Stimulated activated effector memory CD8-positive, alpha-beta T cell treated with anti-CD3 and anti-CD28 coated beads, Interleukin-12 subunit alpha, Interleukin-12 subunit beta, amount 100 ng/mL, for 72 hours (primary cell): ENCODE measurements at places on chromosomes 1 and 21.

GRCh38 chr1:36722871-36723270, 240.2 kb upstream of the CSF3R start:
- DNase-seq: no peak

GRCh38 chr1:156704166-156704711, 1.1 kb downstream of the CRABP2 start:
- no peak for DNase-seq

DNA sequence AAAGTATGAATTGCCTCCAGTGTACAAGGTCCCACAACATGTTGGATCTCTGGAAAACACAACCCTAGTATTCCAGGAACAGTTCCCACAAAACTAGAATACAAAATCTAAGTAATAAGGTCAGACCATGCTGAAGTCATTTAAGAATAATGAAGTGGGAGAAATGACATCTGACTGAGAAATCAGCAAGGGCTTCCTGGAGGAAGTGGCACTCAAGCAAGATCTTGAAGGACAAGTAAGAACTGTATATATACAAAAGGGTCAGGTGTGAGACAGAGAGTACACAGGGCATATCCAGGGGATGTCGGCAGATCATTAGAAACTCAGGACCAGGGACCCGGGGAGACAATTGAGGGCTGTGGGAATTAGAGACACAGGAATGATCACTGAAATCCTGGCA, 18.7 kb downstream of the MIS18A start:
- DNase-seq: no peak

- DNase-seq: no peak
These were observed 727.6 kb upstream of the CHRM3 start for GRCh38 chr1:238658763-238659162.

DNA sequence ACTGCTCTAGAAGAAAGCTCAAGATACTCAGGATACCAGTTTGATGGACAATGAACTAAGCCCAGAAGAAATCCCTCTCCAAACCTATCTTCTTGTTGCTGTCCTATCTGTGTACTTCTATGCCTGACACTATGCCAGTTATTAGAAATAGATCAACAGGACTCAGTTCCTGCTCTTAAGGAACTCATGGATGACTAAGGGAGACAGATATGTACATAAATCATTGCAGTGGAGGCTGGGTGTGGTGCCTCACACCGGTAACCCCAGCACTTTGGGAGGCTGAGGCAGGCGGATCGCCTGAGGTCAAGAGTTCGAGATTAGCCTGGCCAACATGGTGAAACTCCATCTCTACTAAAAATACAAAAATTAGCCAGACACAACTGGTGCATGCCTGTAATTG, 42.4 kb upstream of the AK4 start:
- no peak for DNase-seq

- DNase-seq: no peak
These were observed 138.4 kb upstream of the ZP4 start for GRCh38 chr1:238029126-238029525.

DNA sequence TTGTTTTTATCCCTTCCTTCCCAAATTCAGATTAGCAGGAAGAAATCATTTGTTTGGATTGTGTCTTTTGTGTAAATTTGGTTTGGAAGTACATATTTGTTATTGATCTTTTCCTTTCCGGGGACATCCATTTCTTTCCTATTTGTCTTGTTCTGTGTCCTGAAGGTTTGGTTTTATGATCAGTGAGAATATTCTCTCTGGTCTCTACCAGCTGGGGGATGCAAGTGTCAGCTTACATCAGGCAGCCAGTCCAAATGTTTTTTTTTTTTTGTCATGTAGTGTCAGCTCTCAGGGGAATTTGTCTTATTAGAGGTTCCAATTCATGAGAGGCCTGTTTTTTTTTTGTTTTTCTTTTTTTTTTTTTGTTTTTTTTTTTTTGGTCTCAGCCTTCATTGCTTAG, 479.2 kb upstream of the LRRC7 start:
- no peak for DNase-seq

DNA sequence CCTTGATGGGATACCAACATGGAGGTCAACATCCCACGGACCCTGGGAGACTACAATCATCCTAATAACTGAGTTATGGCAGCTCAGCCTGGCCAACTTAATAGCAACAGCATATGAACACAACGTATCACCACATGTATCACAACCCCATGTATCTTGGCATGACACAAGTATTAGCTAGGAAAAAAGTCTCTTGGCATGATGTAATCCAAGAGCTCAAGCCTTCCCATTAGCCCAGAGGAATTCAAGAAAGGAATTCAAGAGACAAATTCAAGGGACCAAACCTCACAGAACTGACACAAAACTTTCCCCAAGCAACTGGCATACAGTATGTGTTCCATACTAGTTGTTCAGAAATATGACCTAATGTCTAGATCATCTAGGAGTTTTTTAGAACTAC, 100.9 kb upstream of the HMGB4 start:
- DNase-seq: no peak

GRCh38 chr1:165738794-165739193, 29.9 kb downstream of the TMCO1 start:
- no peak for DNase-seq

GRCh38 chr1:219099307-219099706, 74.4 kb upstream of the LYPLAL1 start:
- no peak for DNase-seq

GRCh38 chr1:7558041-7558461, 213.0 kb upstream of the VAMP3 start:
- DNase-seq: no peak

- DNase-seq: no peak
These were observed 8.3 kb downstream of the ELF3 start for GRCh38 chr1:202018468-202019234.

DNA sequence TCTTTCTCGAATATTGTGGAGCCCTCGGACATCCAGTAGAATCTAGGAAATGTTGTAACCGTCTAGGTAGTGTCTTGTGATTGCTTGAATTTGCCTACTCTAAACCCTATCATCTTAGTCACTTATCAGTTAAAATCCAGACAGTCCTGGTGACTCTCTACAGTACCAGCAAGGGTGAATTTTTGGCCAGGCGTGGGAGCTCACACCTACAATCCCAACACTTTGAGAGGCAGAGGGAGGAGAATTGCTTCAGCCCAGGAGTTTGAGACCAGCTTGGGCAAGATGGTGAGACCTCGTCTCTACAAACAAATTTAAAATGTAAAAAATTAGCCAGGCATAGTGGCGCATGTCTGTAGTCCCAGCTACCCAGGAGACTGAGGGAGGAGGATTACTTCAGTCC, 230.9 kb downstream of the CHRM3 start:
- DNase-seq: no peak

DNA sequence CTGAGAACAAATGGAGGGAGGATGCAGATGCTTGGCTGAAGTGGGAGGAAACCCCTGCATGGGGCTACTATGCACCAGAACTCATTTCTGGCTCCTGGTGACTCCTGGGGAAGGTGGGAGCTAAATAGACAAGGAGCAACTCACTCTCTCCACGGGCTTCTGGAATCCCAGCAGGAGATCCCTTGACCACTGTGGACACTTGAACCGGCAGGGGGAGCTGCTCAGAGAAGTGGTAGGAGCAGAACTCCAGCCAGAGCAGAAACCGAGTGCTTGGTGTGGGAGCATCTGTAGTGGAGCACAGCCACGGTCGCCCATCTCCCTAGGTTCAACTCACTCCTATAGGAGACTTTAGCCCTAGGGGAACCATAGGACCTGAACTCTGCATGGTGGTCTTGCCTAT, 205.6 kb upstream of the GJB5 start:
- DNase-seq: no peak

DNA sequence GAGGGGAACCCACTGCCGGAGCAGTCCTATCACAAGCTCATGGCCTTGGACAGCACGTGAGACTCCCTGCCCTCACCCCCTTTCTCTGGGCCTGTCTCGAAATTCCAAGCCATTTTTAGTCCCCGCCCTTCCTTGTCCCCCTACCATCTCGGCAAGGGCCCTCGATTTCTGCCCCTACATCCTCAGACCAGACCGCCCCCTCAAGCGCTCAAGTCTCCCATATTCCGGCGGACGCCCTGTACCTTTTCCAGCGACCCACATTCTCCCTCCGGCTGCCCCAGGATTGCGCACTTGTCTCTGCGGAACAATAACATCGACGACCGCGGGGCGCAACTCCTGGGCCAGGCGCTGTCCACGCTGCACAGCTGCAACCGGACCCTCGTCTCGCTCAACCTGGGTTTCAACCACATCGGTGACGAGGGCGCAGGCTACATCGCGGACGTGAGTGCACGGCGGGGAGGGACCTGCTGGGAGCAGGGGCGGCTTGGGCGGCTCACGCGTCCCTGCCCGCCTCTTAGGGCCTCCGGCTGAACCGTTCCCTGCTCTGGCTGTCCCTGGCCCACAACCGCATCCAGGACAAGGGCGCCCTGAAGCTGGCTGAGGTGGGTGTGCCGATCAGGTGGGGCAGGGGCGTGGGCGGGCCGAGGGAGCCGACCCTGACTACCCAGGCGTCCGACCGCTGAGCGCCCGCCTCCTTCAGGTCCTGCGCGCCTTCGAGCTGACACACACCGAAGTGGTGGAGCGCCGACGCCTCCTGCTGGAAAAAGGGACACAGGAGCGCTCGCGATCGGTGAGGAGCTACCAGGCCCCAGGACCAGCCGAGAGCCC, 7.0 kb downstream of the LRRC71 start:
- DNase-seq: peak; percentile 50
